CD8-positive, alpha-beta T cell (primary cell): ENCODE measurements at places on chromosomes 12 and 14. TPM values are rescaled to one million over a fixed set of nuclear protein-coding genes. Genes with fewer than 3 reads are reported as not detected.

The PIP4P1 gene
- 87.7 TPM for total RNA-seq

The OR6C2 gene
- not detected for total RNA-seq

The DLGAP5 gene
- 0.54 TPM for total RNA-seq

The MYF5 gene
- not detected for total RNA-seq

The MBD6 gene
- total RNA-seq, result 70.5 TPM
